Kidney epithelial cell (primary cell): ENCODE measurements at places on chromosomes 6 and 20. TPM values are rescaled to one million over a fixed set of nuclear protein-coding genes. Genes with fewer than 3 reads are reported as not detected.

GRCh38 chr6:87663434-87663833 lies 38.6 kb downstream of the AKIRIN2 start:
- DNase-seq, result no peak

DNA sequence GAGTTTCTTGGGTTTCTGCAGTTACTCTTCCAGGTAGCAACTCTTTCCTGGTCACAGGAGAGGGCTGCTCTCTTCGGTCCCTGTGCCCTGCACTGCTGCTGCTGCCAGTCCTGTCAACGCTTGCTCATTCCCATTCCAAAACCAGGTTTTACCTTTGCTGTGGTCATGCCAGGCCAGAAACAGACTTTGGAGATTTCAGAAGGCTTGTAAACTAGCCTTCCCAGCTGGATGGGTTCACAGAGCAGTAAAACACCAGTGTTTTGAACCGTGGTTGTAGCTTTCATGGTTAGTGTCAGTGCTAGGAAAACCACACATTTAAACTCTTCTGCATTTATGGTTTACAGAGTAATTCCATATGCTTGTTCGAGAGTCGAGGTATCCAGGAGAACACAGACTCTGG lies 16.2 kb downstream of the ARFGEF2 start:
- DNase-seq, result no peak

DNA sequence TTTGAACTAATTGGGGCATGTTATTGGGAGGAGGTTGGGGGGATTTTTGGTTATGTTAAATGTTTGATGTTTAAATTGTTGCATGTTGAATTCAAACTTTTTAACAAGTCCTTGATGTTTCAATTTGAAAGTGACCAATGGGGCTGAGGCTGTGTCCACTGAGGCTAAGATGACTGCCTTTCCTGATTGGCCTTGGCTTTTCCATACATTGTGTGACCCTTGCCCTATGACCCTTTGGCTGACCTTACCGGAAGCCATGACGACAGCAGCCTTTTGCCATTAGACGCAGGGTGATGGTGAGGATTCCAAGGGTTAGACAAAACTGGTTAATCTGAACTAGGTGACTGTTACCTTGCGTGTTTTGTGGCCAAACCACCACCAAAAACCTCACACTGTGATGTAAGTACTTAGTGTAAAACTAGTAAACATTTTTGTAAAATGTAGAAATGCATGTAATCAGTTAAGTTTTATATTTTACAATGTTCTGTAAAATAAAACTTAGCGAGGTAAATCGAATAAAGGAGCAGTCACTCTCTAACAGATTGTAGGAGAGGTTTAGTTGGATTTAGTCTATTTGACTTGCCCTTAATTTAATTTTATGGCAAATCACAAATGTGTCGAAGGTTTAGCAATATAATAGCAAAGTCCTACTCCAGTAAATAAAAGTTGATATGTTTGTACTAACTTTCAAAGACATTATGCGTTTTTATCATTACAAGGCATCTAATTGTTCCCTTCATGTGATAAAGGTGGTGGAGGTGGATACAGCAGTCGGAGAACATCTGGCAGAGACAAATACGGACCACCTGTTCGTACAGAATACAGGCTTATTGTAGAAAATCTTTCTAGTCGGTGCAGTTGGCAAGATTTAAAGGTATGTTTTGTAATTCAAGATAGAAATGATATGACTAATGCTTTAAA lies 1.6 kb downstream of the SRSF6 start:
- no peak for DNase-seq

DNA sequence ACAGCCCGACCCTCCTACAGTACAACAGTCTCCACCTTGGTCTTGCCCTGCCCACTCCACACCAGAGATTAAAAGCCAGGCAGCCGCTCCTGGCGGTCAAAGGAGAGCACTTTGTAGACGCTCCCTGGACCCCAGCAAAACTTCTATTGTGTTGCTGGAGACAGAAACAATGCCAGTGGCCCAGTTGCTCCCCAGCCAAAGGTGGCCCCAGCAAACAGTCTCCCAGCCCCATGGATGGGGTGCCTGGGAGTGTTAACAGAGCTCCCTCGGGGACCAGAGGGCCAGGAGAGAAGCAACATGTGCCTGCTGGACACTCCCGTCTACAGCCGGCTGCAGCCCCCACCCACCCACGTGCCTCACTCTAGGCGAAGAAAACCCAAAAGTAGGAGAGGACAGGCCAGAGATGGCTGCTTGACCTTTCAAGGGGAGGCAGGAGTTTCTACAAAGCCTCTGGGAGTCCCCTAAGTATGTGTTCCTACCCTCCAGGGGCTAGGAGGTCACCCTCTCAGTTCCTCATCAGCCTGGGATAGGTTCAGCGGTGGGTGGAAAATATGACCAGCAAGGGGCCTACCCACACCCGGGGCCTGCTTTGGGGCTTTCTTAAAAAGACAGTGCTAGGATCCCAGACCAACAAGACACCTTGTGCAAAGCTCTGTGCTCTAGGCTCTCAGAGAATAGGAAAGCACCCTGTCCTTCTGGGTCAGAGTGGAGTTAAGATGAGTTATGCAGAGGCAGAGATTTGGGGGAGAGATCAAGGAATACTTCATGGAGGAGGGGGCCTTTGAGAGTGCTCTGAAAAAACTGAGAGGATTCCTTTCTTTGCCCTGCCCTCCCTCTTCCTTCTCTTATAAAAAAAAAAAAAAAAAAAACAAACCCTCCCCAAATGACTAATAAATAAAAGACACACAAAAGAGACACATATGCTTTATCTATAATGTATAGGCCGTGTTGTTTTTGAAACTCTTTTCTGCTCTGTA lies 19.0 kb upstream of the PREX1 start:
- DNase-seq, result no peak

- peak; percentile 93 for DNase-seq
These were observed 669.2 kb downstream of the PRKN start for GRCh38 chr6:162058281-162058875.

DNA sequence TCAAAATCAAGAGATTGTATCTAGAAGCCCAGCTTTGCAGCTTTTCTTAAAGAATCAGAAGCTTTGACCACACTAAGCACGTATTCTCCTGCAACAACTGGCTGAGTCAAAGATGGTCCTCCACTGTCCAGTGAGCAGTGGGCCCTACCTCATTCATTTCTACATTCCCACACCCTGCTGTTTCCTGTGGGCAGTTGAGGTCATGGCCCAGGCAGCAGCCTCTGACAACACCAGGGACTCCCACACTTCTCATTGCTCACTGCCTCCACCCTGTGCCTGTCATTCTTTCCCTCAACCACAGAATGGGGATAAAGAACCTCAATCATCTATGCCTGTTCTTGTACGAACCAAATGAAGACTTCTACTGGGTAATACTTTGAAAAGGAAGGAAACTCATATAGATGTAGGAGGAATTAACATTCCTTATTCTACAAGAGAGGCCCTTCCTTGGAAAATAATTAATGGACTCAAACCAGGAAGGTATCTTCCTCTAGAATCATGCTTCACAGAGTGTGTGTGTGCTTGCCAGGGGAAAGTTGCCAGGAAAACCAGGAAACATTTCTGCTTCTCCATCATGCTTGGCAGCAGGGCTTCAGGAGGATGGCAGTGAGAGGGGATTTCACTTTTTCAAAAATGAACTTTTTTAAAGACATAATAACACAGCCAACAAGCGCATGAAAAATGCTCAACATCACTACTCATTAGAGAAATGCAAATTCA lies 191.7 kb upstream of the RIN2 start:
- DNase-seq, result peak; percentile 18

DNA sequence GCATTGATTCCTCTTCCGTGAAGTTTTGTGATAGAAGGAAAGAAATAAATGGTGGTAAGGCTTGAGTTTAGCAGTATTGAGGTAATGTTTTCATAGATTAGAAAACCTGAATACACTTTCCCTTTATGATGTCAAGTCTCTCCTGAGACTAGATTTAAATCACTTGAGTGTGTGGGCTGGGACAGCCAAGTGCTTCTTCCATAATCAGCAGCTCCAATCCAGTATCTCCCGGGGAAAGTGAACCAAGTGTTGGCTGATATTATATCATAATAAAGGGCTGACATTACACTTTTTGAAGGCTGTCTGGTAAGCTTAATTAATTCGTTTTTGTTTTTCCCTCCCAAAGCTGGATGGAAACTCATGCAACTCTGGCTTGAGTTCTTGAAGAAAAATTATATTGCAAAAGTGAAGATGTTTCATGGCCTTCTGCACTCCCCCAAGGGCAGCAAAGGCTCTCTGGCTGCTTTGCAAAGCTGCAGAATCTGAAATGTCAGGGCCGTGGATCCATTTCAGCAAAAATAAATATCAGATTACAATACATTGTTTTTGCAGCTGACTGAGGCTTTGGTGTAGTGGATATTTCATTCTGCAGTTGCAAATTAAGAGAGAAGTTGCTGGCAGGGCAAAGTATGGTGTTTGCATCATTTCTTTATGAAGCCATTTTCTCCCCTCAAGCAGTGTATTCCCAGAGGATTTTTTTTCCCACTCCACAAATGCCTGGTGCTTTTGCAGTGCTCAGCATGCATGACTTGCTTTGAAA lies 101.2 kb downstream of the MKKS start:
- DNase-seq, result no peak

DNA sequence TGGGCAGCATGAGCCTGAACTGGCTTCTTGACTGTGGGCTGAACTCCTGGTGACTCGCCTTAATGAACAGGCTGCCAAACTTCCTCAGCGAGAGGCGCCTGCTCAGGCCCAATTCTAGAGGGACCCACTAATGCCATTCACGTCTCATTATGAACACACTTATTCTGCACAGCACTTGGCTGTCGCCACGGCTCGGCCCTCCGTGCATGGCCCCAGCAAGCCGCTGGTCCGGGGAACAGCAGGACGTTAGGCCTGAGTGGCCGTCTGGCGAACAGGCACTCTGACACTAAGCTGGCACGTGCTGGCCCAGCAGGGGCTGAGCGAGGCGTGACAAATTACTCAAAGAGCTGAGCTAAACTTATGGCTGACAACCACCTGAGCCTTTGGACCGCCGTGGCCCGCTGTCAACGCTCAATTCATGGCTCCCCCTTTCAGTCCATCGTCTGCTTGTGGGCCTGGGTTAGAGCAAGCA lies 45.9 kb downstream of the INSM1 start:
- no peak for DNase-seq

GRCh38 chr6:125546841-125547251 lies 202.6 kb upstream of the HEY2 start:
- no peak for DNase-seq

DNA sequence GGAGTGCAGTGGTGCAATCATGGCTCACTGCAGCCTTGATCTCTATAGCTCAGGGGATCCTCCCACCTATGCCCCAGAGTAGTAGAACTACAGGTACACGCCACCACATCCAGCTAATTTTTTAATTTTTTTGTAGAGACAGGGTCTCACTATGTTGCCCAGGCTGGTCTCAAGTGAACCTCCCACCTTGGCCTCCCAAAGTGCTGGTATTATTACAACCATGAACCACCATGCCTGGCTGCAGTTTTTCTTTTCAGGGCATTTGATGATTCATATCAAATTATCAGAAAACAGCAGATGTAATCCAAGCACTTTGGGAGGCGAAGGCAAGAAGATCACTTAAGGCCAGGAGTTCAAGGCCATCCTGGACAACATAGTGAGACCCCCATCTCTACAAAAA lies 88.4 kb upstream of the JARID2 start:
- no peak for DNase-seq

GRCh38 chr6:167108278-167108677 lies 14.6 kb upstream of the CCR6 start:
- no peak for DNase-seq

DNA sequence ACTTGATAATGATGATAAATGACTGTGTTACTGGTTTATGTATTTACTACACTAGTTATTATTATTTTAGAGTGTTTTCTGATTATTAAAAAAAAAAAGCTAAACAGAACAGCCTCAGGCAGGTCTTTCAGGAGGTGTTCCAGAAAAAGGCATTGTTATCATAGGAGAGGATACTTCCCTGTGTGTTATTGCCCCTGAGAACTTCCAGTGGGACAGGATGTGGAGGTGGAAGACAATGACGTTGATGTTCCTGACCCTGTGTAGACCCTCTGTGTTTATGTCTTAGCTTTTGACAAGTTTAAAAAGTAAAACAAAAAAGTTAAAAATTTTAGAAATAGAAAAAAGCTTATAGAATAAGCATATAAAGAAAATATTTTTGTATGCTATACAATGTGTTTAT lies 49.1 kb downstream of the NCOA7 start:
- no peak for DNase-seq

- no peak for DNase-seq
These were observed 86.7 kb downstream of the GRM4 start for GRCh38 chr6:34059136-34059731.

- DNase-seq, result no peak
These were observed 43.8 kb downstream of the PTCHD4 start for GRCh38 chr6:48067148-48067712.

GRCh38 chr20:18973529-18974173 lies 160.1 kb downstream of the SCP2D1 start:
- DNase-seq, result no peak

DNA sequence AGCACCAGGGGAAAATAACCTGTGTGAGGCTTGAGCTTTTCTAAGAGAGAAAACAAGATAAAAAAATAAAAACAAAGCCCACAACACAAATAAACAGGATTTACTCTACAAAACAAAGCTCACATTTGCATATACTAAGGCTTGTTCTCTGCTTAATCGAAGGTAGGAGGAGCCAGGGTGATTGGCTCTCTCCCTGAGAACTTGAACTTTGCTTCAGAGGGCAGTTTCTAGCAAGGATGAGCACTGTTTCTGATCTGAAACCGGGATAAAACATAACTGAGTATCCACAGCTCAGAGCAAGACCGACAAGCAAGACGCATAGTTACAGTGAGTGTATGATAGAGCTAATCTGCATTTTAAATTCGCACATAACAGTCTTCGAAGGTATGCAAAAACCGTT lies 200.6 kb downstream of the PRKN start:
- no peak for DNase-seq

- peak; percentile 10 for DNase-seq
These were observed 51.2 kb upstream of the RANBP9 start for GRCh38 chr6:13762611-13763441.

DNA sequence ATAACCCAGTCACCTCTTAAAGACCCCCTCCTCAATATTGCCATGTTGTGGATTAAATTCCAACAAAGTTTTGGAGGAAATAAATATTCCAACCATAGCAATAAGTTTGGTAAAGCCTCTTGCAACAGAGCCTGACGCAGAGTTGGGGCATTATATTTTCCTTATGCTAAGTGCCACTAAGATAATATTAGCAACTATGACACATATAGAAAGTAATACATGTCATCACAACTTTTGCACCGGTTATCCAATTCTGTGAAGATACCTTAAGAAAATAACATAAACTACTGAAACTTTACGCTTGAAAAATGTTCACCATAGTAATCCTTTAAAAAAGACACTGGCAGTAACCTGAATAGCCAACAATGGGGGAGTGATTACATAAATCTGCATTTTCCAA lies 52.2 kb upstream of the TRERF1 start:
- no peak for DNase-seq

Gene FOXF2
- total RNA-seq, result 0.38 and 0.75 TPM in 2 replicates

Gene KIAA1755
- total RNA-seq, result 1.4 and 2.1 TPM in 2 replicates

Gene TRIM31
- total RNA-seq, result not detected in 2 replicates

Gene MOG
- not detected in 2 replicates for total RNA-seq

Gene HLA-DQA1
- total RNA-seq, result 0.21 TPM in 2 replicates

Gene SERINC3
- 80.5 and 92.5 TPM in 2 replicates for total RNA-seq

Gene FRK
- 2.9 and 3.1 TPM in 2 replicates for total RNA-seq

Gene C6orf15
- 0.62 and 0.79 TPM in 2 replicates for total RNA-seq

Gene MED20
- total RNA-seq, result 21.5 and 25.0 TPM in 2 replicates

Gene COL19A1
- total RNA-seq, result not detected in 2 replicates
